A549 treated with ZK216348 at 1 μM for 4 hours (cell line): ENCODE measurements at places on chromosomes 6 and 20. TPM values are rescaled to one million over a fixed set of nuclear protein-coding genes. Genes with fewer than 3 reads are reported as not detected.

The HAO1 gene
- total RNA-seq: not detected in 5 replicates

The SLC17A3 gene
- 0.87 to 2.0 TPM (median 1.1 TPM) in 5 replicates for total RNA-seq

The ASIP gene
- total RNA-seq: not detected in 5 replicates

The YWHAB gene
- total RNA-seq: 173 to 220 TPM (median 196 TPM) in 5 replicates

The NR2E1 gene
- total RNA-seq: 0.09 TPM in 1 of 5 replicates, not detected in the others

The COL10A1 gene
- not detected in 5 replicates for total RNA-seq

The PSORS1C2 gene
- not detected in 5 replicates for total RNA-seq

The TFAP2D gene
- not detected in 5 replicates for total RNA-seq

The FERMT1 gene
- 14.4 to 16.7 TPM (median 15.2 TPM) in 5 replicates for total RNA-seq

The IP6K3 gene
- total RNA-seq: 0.27 to 0.52 TPM (median 0.33 TPM) in 5 replicates

The HCRTR2 gene
- total RNA-seq: not detected in 5 replicates

The CLDN20 gene
- total RNA-seq: not detected in 5 replicates

The SLC44A4 gene
- total RNA-seq: 0.18 to 0.50 TPM (median 0.29 TPM) in 3 of 5 replicates, not detected in the others
